ENCODE measurements at places on chromosomes 3 and 15. TPM values are rescaled to one million over a fixed set of nuclear protein-coding genes. Genes with fewer than 3 reads are reported as not detected.

Gene RASSF1
- 47.9 TPM for polyA plus RNA-seq

Gene PP2D1
- polyA plus RNA-seq = 0.29 TPM

Gene PDZRN3
- not detected for polyA plus RNA-seq

Gene GOLGA8J
- polyA plus RNA-seq = not detected

Gene ATP8B4
- polyA plus RNA-seq = not detected

Gene MKRN2OS
- not detected for polyA plus RNA-seq

Gene SLC2A2
- polyA plus RNA-seq = not detected

Gene CCR8
- not detected for polyA plus RNA-seq

Gene IL17RC
- polyA plus RNA-seq = 11.9 TPM

Gene GRAMD2A
- polyA plus RNA-seq = not detected

Gene SLC12A8
- polyA plus RNA-seq = not detected

Gene SERPINI2
- not detected for polyA plus RNA-seq

Gene BCHE
- polyA plus RNA-seq = not detected

Gene ACOX2
- not detected for polyA plus RNA-seq

Gene B3GNT5
- polyA plus RNA-seq = not detected

Gene NR2E3
- not detected for polyA plus RNA-seq

Gene CD200
- 2.5 TPM for polyA plus RNA-seq

Gene EPHA6
- polyA plus RNA-seq = not detected

Gene MAP1A
- polyA plus RNA-seq = 0.22 TPM

Gene CACNA2D3
- not detected for polyA plus RNA-seq

Gene CNTN3
- polyA plus RNA-seq = not detected

Gene CPLX3
- polyA plus RNA-seq = not detected

Gene FAN1
- 10.5 TPM for polyA plus RNA-seq

Gene GFM1
- 41.1 TPM for polyA plus RNA-seq

Gene GPR87
- not detected for polyA plus RNA-seq

Gene DAG1
- polyA plus RNA-seq = 5.7 TPM

Gene P3H2
- not detected for polyA plus RNA-seq

Gene ERICH6
- polyA plus RNA-seq = not detected

Gene SLC9A9
- polyA plus RNA-seq = 23.1 TPM

Gene PCSK6
- 0.12 TPM for polyA plus RNA-seq

Gene GCSAM
- polyA plus RNA-seq = 38.8 TPM

Gene RTP4
- polyA plus RNA-seq = 7.3 TPM

Gene GOLGA8G
- not detected for polyA plus RNA-seq

Gene ARGFX
- polyA plus RNA-seq = not detected

Gene ITIH1
- polyA plus RNA-seq = not detected

Gene CISH
- 150 TPM for polyA plus RNA-seq

Gene SKIL
- polyA plus RNA-seq = 6.0 TPM

Gene XCR1
- not detected for polyA plus RNA-seq

Gene MIX23
- 11.6 TPM for polyA plus RNA-seq

Gene PPARG
- polyA plus RNA-seq = not detected

Gene UBE3A
- polyA plus RNA-seq = 92.0 TPM

Gene PDIA5
- 5.3 TPM for polyA plus RNA-seq

All from naive thymus-derived CD4-positive, alpha-beta T cell (primary cell).